Central memory CD8-positive, alpha-beta T cell (primary cell): ENCODE measurements at places on chromosomes 4 and X.
A peak's percentile ranks its signal among the peaks of the same experiment; 100 is the strongest.

DNA sequence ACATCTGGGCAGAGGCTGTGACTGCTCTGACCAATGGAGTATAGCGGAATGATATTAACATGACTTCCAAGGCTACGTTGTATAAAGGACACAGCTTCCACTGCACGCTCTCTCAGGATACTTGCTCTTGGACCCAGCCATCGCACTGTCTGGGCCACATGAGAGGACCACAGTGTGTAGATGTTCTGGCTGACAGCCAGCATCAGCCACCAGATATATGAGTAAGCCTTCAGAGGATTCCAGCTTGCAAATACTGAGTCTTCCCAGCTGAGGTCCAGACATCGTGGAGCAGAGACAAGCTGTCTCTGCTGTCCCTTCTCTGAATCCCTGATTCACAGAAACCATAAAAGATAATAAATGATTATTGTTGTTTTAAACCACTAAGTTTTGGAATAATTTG, 146.8 kb upstream of the USP9X start:
- no peak for DNase-seq

GRCh38 chr4:42133006-42133405, 19.4 kb downstream of the BEND4 start:
- DNase-seq, result no peak

DNA sequence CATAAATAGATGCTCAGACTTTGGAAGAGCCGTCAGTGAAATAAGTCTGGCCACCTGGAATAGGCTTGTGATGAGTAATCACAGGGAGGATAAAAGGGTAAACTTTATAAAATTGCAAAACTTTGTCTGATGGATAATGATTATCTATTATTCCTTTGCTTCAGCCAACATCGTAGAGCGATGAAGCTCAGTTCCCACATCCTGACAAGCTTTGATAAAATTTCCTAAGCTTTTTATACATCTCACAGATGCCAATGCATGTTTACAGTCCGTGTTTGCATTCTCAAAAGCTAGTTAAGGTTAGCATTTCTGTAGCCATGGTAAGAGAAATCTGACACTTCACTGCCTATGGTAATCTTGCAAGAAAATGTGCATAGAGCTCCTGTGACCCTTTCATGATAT, 15.4 kb upstream of the UGDH start:
- DNase-seq, result no peak

- peak; percentile 24 for DNase-seq
Observed at GRCh38 chrX:109485470-109486340, 3.8 kb upstream of the GUCY2F start.

- no peak for DNase-seq
Observed at GRCh38 chr4:19024047-19024446, 1002.5 kb upstream of the LCORL start.

DNA sequence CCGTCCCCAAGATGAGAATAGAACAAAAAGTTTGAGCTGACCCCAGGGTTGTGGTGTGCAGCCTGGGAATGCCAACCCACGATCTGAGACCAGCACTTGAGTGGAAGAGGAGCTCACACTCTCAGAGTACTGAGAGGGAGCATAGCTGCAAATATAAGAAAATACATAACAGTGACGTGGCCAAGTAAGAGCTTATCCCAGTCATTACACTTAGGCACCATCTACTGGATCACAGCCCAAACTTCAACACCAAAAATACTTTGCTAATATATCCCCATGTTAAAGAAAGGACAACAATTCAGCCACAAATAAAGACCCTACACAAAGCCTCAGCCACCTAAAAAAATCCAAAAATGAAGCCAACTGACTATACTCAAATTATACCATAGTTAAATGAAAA, 33.3 kb upstream of the CXCL6 start:
- no peak for DNase-seq

- no peak for DNase-seq
Observed at GRCh38 chr4:1981251-1982058, 27.3 kb downstream of the NELFA start.

DNA sequence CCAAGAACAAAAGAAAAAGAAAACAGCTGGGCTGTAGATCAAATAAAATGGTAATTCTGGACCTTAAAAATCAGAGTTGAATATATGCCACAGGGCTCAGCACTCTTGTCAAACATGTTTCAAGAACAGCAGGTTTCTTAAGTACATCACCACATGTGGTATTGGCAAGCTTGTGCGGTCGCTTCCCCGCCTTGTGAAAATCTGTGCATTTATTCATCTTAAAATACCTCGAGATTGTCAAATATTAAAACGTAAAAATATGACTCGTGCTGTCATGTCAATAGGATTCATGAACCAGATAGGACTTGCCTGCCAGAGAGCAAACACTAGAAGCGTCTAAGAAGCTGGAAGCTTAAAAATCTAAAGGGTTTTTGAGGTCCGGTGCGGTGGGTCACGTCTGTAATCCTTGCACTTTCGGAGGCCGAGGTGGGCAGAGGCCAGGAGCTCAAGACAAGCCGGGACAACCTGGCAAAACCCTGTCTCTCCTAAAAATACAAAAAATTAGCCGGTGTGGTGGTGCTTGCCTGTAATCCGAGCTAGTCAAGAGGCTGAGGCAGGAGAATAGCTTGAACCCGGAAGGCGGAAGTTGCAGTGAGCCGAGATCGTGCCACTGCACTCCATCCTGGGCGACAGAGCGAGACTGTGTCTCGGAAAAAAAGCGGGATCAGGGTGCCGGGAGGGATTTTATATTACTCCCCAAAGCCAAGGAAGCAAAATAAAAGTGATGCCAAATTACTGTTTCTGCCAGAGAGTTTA, 40.2 kb upstream of the TMEM154 start:
- no peak for DNase-seq

DNA sequence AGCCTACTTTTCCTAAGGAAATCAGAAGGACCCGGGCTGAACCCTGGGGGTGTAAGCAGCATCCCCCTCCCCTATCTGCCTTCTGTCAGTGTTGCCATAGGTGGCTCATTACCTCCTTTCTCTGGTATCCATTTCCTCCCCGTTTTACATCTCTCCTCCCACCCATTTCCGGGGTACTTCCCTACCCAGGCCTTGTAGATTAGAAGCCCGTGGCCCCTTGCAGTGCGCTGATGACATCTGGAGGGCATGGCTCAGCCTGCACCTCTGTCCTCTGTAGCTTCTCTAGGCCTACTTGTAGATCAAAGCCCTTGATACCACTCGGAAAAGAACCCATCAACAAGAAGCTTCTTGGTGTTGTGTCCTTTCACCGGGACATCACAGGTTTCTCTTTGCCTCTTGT, 71.8 kb downstream of the NBDY start:
- DNase-seq, result no peak

DNA sequence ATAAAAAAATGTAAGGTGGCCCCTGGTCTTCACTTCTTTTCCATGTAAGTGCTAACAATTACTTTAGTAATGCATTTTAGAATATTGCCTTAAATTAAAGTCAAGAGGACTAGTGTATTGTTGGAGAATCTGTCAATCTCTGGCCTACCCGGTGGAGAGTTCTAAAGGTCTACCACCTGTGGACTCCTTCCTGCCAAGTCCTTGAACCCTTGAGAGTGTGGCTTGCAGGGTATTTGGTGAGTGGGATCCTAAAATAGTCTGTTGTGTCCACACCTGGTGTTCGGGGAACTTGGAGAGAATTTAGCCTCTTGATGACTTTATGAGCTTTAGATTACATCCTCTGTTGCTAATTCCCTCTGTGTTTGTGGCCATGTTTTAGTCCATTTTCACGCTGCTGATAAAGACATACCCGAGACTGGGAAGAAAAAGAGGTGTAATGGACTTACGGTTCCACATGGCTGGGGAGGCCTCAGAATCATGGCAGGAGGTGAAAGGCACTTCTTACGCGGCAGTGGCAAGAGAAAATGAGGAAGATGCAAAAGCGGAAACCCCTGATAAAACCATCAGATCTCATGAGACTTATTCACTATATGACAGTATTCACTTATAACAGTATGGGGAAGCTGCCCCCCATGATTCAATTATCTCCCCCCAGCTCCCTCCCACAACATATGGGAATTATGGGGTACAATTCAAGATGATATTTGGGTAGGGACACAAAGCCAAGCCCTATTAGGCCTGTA, 23.8 kb downstream of the DDIT4L start:
- no peak for DNase-seq

- DNase-seq, result no peak
Observed at GRCh38 chr4:95510145-95510544, 38.6 kb downstream of the UNC5C start.

DNA sequence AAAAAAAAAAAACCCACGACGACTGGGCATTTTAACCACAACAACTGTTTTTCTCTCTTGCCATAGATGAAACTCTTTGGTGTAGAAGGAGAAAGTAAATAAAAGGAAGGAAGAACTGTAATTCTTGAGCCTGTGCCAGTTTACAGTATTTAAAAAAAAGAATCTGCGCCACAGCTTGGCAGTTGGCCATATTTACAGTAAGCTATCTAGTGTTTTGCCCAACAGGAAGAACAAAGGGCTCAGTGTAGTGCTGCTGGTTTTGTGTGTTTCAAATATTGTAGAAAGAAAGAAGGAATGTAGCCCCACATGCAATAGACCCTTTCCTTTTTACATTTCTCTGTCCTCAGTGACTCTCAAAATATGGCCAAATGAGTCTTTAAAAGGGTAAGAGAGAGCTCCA, 66.1 kb downstream of the NR3C2 start:
- DNase-seq, result no peak

DNA sequence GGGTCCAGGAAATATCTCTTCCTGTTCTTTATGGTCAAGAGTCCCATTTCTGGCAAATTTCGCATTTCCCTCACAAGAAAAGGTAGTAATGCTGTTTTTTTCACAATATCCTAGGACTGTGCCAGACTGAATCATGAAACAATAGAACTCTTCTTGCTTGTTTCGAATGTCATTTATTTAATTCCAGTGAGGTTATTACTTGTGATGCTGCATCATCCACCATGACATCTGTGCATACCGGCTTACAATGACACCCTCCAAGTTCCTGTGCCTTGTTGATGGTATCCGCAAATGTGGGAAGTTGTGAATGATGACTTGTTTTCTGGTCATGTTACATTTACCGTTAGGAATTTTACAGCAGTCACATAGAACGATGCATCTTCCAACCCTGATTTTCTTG, 42.9 kb upstream of the SPRY1 start:
- no peak for DNase-seq

GRCh38 chr4:153169776-153170175, 34.5 kb upstream of the TRIM2 start:
- DNase-seq, result no peak

- no peak for DNase-seq
Observed at GRCh38 chrX:39633293-39633692, 464.5 kb downstream of the BCOR start.

- no peak for DNase-seq
Observed at GRCh38 chr4:128663325-128663724, 146.2 kb upstream of the JADE1 start.

DNA sequence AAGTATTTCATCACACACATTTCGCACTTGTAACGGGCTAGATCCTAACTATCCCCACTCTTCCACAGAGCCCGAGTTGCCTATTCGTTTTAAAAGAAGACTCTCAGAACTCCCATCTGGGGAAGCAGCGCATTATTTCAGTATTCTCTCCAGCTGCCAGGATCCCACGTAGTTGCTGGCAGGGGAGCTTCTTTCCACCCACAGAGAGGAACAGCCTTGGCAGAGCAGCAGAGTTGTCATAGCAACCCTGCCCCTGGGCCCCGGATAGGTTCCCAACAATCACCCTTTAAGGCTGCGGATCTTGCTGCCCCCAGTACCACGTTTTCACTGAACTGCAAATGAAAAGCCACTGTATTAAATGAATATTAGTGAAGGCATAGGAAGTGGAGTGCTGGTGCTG, 106.7 kb downstream of the GPM6A start:
- no peak for DNase-seq

DNA sequence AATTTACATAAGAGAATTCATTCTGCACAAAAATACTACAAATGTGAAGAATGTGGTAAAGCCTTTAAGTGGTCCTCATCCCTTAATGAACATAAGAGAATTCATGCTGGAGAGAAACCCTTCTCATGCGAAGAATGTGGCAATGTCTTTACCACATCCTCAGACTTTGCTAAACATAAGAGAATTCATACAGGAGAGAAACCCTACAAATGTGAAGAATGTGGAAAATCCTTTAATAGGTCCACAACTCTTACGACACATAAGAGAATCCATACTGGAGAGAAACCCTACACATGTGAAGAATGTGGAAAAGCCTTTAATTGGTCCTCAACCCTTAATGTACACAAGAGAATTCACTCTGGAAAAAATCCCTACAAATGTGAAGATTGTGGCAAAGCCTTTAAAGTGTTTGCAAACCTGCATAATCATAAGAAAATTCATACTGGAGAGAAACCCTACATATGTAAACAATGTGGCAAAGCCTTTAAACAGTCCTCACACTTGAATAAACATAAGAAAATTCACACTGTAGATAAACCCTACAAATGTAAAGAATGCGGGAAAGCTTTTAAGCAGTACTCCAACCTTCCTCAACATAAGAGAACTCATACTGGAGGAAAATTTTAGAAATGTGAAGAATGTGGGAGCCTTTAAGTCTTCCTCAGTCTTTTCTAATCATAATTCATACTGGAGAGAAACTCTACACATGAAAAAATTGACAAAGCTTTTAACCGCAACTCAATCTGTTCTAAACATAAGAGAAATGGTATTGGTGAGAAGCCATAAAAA, 37.4 kb downstream of the ZNF718 start:
- DNase-seq, result no peak

GRCh38 chr4:183934761-183935160, 29.7 kb downstream of the STOX2 start:
- DNase-seq, result no peak

DNA sequence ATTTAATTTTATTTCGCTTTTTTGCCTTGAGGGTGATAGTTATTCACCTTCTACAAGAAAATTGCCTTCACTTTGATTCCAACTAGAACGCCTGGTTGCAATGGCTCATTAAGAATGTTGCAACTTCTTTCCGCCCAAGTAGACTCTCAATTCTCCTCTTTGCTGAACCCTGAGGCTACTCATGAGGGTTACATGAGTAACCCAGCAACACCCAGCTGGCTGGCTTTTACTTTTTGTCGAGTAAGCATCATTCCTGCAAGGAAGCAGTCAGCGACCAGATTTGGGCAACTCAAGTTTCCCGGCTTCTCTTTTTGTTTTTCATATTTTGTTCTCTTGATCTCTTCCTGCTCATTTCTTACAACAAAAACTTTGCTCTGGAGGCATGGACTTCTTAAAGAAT, 495.4 kb downstream of the PACRGL start:
- DNase-seq, result no peak

- DNase-seq, result no peak
Observed at GRCh38 chrX:23732704-23733103, 10.4 kb downstream of the ACOT9 start.

GRCh38 chr4:141432000-141432712, 204.2 kb upstream of the IL15 start:
- DNase-seq, result no peak

GRCh38 chrX:103310555-103311398, at the start of gene BEX2:
BEX2 (minus strand) TSS chrX:103310990; CDS start chrX:103309976, 1,014 bp downstream.
- peak; percentile 64 for DNase-seq
